ENCODE measurements at places on chromosomes 6 and 20.
A peak's percentile ranks its signal among the peaks of the same experiment; 100 is the strongest.

- no peak for DNase-seq
Observed at GRCh38 chr6:64502801-64503200, 867.2 kb downstream of the PHF3 start.

GRCh38 chr20:44532981-44533331 lies 11.1 kb upstream of the SERINC3 start:
- no peak for DNase-seq

GRCh38 chr6:89255417-89255816 lies 38.3 kb upstream of the GABRR1 start:
- no peak for DNase-seq

- DNase-seq, result no peak
Observed at GRCh38 chr6:129331450-129332138, 378.4 kb downstream of the ARHGAP18 start.

DNA sequence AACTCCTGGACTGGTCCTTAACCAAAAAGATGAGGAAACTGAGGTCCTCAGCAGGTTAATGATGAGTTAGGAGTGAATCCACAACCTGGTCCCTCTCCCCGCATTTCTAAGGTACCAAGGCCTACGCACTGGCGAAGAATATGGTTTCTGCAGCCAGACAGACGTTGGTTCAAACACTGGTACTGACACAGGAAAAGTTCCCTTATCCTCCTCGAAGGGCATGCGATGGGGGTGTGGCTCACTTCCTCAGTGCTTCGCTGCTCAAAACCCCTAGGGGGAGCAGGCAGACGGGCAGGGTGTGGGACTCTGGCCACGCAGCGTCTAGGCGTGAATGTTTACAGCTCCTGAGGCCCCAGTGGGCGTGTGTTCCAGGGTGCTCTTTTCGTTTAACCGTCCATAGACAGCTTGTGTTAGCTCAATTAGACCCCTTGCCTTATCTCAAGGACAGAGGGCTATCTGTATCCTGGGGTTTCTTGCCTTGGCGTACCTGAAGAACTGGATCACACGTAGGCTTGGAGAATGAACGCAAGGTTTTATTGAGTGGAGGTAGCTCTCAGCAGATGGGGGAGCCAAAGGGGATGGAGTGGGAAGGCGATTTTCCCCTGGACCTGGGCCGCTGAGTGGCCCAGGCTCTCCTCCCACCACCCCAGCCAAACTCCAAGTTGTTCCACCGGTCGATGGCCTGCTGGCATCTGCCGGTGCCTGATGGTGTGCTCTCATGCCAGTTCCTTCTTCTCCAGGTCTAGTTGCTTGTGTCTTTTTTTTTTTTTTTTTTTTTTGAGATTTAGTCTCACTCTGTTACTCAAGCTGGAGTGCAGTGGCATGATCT lies 31.8 kb upstream of the PTPN1 start:
- peak; percentile 65 for DNase-seq

GRCh38 chr6:135014353-135014832 lies 40.2 kb downstream of the HBS1L start:
- no peak for DNase-seq

DNA sequence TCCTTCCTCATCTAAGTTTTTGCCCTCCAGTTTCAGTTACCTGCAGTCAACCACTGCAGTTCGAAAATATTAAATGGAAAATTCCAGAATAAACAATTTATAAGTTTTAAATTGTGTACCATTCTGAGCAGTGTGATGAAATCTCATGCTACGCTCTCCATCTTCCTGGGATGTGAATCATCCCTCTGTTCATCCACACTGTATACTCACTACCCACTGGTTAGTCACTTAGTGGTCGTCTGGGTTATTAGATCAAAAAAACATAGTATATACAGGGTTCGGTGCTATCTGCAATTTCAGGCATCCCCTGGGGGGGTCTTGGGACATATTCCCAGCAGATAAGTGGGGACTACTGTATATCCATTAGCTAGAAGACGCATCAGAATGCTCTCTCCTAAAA lies 151.9 kb upstream of the SLC22A16 start:
- no peak for DNase-seq

DNA sequence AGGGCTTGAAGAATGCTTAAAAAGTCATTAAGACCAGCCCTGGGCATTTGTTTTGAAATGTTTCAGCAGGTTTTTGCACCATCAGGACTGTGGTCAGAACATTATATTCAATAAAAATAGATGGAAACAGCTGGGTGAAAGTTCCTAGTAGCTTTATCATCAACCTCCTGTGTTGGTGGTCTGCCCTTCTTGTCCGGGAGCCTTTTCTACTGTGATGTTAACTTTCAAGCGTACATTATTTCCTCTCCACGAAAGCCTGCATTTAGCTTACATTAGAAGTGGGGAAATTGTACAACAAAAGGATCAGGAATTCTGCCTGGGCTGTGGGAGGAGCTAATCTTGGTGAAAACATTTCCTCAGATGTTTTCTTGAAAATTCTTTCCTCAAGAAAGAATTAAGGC lies 71.1 kb downstream of the LAMA4 start:
- no peak for DNase-seq

DNA sequence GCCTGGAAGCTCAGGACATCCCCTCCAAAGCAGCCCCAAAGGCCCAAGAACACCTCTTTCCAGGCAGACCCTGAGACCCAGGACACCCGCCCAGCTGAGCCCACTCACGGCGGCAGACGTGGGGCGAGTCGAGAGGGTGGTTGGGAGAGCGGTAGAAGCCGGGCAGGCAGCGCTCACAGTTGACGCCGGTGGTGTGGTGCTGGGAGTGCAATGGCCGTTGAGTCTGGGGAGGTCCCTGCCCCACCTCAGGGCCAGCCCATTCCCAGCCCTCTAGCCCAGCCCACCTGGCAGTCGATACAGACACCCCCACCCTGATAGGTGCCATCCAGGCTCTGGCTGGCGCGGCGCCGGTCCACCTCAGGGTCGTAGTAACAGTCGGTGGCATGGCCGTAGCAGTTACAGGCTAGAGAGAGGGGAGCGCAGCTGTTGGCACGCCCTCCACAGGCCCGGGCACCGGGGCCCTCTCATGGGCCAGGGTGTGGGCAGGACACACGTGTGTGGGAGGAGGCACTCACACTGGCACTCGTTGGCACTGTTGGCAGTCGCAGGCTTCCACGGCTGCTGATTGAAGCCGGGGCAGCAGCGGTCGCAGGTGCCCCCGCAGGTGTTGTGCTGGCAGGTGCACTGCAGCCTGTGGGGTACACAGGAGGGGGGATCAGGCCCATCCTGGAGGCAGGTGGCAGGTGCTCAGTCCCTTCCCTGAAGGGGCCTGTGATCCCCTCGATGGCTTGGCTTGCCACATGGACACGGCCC lies 20.5 kb downstream of the LAMA5 start:
- DNase-seq, result no peak

DNA sequence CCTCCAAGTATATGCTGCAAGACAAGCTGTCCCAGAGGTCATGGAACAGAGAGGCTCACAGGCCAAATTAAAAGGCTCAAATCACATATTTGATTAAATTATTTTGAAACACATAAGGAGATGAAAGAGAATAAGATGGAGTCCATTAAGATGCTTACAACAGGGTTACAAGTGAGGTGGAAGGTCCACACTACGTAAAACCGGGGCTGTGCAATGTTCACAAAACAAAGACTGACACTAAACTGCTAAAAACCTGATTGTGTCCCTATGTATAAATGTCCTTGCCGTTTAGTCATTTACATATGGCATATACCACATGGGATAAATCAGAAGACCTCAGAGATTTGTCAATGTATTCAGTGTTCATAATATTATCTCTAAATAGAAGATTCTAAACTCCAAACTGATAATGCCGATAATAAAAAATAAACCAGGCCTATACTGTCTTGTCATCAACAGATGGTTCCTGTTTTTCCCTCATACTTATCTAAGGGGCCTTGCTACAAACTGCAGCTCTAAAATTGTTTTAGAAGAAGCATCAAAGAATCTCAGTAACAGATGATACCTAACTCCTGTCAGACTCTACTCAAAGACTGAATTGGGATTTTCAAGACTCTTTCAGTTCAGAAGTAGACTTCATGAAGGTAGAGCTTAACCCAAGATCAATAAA lies 51.8 kb upstream of the RIPOR2 start:
- DNase-seq, result no peak

DNA sequence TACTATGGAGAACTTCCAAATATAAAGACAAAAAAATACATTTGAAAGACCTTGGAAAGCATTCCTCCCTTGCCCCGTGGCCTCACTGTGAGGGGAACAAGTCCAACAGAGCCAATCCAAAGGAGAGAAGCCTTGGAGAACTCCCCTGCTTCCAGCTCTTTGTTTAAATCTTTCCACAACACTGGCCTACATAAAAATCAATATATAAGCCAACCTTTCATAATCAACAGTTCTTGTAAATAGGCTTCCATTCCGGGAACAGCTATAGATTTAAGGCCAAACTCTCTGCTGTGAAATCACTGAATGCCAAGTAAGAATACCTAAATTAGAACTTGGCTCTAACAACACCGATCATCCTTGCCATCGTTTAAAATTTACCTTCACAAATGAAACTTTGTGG lies 242.1 kb downstream of the HACE1 start:
- no peak for DNase-seq

- no peak for DNase-seq
Observed at GRCh38 chr6:161829291-161829729, 555.4 kb upstream of the AGPAT4 start.

GRCh38 chr6:159089909-159090308 lies 45.1 kb upstream of the TAGAP start:
- no peak for DNase-seq

DNA sequence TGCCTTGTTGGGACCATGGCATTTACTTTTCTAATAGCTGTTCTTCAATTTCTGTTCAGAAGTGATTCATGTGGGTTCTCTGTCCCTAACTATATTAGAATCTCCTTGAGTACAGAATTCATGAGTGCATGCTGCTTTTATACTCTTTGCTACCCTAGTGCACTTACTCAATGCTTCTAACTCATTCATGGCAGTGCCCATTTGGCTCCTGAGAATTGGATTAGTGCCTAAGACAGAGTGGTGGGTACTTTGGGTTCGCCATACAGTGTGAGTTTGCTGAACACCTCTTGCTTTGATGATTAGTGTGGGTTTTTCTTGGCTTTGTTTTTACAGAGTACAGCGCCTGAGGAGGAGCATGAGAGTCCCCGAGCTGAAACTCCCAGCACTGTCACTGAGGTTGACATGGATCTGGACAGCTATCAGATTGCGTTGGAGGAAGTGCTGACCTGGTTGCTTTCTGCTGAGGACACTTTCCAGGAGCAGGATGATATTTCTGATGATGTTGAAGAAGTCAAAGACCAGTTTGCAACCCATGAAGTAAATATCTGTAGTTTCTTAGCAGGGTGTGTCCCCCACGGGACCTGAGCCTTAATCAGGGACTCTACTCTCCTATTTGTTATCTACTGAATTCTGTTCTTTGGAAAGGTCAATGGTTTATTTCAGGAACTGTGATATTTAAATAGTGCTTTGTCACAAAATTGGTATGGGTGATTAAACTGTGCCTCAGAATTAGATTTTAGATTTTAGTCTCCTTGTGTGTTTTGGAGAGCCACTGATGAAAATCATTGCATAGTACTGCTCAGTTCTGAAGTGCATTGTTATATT lies 150.7 kb downstream of the UTRN start:
- DNase-seq, result no peak

DNA sequence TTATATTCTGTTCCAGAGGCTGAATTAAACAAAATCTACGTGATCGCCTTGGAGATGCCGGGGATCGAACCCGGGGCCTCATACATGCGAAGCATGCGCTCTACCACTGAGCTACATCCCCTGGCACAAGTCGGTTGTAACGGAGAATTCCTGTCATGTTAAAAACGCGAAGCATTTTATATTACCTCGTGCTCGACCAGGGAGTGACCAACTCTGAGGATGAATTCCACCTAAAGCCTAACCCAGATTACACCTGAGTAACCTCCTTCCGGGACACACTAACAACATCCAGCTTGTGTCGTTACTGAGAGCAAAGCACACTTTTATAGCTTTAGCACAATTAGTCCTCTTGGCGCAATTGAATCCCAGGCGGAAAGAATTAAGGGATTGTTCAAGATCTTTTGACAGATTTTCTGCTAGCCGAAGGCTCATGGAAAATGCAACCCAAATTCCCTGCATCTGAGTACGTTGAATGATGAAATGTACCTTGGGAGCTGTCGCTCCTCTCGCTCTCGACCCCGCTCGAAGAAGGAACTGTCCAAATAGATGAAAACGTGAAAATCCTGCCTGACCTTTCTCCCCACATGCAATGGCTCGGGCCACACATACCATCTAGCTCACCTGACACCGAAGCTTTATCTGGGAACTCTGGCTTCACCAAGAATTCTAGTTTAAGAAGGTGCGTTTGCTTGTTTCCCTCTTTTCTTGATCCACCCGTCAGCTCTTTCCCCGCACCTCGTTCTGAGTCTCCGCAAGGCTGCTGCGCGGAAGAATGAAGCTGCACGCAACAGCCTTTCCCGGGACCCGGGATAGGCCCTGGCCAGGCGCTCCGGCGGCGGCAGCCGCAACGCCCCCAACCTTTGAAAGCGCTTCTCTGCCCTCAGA lies 148.3 kb downstream of the GPX5 start:
- DNase-seq, result peak; percentile 72

- DNase-seq, result peak; percentile 68
Observed at GRCh38 chr20:5191829-5192569, 65.2 kb downstream of the CDS2 start.

DNA sequence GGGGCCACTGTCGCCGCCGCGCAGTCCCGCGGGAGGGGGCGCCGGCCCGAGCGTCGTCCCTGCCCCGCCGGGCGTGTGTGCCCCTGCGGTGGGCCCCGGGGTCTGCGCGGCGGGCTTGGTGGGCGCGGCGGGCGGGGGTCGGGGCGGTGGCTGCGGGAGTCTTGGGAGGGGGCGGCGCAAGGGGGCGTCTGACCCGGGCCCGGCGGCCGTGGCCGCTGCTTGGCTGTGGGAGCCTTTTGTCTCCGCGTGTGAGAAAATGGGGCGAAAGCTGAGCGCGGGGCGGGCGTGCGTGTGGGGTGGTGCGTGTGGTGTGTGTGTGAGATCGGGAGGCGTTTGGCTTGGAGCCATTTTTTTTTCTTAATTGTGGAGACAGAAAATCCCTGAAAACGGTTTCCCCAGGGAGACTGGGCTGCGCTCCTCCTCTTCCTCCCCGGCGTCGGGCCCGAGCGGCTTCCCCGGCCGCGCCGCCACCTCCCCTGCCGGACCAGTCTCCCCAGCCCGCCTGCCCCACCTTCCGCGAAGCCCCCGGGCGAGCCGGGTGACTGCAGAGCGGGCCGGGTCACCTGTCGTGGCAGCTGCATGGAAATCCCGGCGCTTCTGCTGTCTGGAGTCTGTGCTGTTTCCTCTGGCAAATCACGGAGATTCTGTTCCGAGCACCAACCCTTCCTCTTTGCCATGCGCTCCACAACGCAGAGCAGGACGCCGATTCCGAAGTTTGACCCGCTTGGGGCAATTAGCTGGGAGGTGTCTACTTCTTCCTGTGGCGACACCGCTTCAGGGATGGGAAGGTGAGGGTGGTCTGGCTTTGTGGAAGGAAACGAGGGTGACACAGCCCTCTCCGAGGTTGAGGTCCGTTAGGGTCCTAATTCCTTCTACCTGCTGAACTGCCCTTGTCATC lies 64.4 kb downstream of the GTF2H5 start:
- peak; percentile 71 for DNase-seq

Data from SK-N-DZ (cell line).